ENCODE measurements at places on chromosomes 4 and X.

GRCh38 chr4:101345271-101345595 is 2.1 kb downstream of the PPP3CA start:
- no peak for DNase-seq

DNA sequence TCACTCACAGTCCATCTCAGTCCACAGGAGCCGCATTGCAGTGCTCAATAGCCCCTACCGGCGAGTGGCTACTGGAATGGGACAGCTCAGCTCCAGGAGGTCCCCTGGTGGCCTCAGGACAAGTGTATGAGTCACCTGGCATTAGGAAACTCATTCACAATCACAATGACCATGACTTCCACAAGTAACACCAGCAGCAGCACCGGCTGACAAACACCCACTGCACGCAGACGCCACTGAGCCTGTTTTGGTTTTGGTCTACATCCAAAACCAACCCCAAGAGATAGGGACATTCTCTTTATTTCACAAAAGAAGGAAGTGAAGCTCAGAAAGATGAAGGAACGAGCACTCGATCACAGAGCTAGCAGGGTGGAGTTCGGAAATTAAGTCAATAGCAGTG is 8.1 kb downstream of the JAKMIP1 start:
- DNase-seq, result no peak

GRCh38 chr4:88517825-88518224 is 5.8 kb downstream of the PYURF start:
- DNase-seq, result no peak

DNA sequence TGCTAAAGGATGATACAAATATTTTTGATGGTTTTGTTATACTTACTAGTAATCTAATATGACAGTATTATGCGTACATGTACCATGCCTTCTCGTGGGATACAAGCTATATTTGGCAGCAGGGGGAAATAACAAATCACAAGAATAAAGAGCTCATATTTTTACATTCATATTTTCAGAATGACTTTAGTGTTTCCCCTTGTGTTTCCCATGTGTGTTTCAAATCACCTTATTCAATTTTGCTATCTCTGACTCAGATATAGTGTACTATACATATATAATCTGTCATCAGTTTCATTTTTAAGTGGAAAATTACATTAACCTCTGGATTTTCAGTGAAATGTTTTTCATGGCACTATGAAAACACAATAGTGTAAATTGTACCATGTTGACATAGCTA is 146.8 kb downstream of the RPA4 start:
- no peak for DNase-seq

DNA sequence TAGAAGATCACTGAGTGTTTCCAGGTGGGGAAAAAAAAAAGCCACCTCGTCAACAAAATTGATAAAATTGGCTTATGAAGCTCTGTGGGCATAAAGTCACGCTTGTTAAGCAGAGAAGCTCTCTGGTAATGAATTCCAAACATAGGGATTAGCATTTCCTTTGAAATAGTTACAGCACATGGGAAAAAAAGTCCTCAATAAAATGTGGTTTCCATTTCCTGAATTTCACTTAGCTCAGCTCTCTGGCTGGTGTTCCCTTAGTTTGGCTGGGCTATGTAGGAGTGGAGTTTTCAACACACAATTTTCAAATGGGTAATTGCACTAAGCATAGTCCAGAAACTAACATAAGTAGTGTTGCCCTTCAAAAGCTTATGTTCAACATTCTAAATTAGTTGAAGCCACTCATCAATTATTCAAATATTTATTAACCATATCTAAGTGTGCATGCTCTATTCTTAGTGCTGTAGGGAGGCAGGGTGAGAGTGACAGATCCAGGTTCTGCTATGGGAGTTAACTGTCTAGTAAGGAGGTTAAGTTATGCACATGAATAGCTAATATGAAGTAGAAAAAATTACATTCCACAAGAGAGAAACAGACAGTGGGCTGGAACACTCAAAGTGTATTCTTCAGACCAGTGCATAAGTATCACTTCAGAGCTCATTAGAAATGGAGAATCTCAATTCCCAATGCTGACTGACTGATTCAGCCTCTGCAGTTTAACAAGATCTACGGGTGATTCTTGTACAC is 445.7 kb downstream of the SMARCA1 start:
- no peak for DNase-seq

GRCh38 chr4:146333187-146333894 is 119.0 kb downstream of the REELD1 start:
- DNase-seq, result no peak

DNA sequence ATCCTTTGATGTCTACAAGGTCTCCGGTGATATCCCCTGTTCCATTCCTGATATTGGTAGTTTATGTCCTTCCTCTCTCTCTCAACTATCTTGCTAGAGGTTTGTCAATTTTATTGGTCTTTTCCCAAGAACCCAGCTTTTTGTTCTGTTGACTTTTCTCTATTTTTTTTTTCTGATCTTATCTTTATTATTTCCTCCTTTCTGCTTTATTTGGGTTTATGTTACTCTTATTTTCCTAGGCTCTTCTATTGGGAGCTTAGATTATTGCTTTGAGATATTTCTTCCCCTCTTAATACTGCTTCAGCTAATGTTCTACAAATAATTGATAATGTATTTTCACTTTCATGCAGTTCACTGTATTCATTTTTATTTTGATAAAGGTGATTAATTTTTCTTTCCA is 44.2 kb downstream of the EIF2S3 start:
- no peak for DNase-seq

- no peak for DNase-seq
These were observed 6.3 kb upstream of the NKX1-1 start for GRCh38 chr4:1412376-1413203.

Data from Caco-2 (cell line).